Activated naive CD8-positive, alpha-beta T cell treated with anti-CD3 and anti-CD28 coated beads, Interleukin-2, amount 10 ng/mL, durations not matched to agents 7 days and 5 days (primary cell): ENCODE measurements at places on chromosomes 13 and 19.
A peak's percentile ranks its signal among the peaks of the same experiment; 100 is the strongest.

DNA sequence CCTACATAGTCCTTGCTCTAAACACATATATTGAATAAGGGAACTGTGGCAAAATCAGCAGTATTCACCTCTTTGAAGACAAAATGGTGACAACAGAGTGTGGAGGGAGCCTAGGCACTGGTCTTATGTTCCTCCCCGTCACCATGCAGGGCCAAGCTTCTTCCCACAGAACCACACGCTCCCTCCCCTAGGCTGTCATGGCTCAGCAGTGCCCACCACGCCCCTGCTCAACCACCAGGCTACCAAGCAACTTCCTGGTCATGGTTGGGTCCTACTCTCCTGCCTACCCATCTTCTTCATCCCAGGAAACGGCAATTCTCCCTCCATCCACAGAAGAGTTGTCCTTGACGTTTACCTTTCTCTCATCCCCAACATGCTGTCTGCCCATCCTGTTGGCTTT lies 126.1 kb downstream of the CRYL1 start:
- DNase-seq: no peak

GRCh38 chr13:71021825-71022422 lies 845.1 kb downstream of the DACH1 start:
- no peak for DNase-seq

GRCh38 chr13:87295636-87296035 lies 375.5 kb upstream of the SLITRK5 start:
- no peak for DNase-seq

DNA sequence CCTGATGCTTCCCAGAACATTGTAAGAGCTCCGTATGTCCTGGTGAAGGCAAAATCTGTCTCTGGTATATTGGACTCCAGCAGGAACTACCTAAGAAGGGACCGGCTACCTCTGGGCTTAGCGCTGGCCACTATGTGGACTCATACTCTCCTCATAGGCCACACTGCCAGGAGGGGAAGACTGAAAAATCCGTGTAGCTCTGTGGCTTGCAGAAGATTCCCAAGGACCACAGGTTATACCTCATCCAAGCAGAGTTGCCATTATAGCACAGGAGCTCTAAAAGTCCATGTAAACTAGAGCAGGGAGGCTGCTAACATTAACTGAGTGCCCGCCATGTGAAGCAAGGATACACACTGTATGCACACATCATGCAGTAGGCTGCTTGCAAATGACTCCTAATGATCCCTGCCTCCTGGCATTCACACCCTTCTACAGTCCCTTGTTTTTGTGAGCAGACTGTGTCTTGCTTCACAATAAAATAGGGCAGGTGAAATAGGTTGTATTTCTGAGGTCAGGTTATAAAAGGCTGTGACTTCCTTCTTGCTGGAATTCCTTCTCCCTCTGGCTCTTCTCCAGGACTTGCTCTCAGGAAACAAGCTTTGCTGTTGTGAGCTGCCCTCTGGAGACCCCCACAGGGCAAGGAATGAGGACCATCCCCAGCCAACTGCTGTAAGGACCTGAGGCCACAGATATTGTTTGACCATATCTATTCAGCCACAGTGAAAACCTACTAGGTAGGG lies 192.6 kb upstream of the UBL3 start:
- no peak for DNase-seq

- no peak for DNase-seq
These were observed 32.1 kb downstream of the SLC25A30 start for GRCh38 chr13:45385907-45386553.

DNA sequence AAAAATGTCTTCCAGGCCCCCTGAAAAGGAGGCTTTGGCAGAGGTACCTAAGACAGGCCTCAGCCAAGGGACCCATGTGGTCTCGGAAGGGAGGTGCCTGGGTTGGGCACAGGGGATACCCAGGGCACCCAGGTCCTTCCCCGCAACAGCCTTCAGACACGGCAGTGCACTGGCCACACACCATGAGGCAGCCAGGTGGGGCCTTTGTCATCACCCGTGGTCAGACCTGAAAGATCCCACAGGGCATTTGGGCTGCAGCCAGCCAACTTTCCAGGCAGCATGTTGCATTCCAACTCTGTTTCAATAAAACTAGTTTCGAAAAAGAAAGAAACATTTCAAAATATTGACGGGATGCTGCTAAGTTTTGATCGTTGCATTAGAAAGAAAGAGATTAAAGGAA lies 4.7 kb upstream of the TUBGCP3 start:
- no peak for DNase-seq

- DNase-seq: no peak
These were observed 17.5 kb downstream of the CUL4A start for GRCh38 chr13:113226873-113227450.

- no peak for DNase-seq
These were observed 15.8 kb upstream of the CLDN10 start for GRCh38 chr13:95536632-95537241.

GRCh38 chr13:99977334-99977911 lies 4.2 kb upstream of the ZIC2 start:
- no peak for DNase-seq

GRCh38 chr19:16605553-16605994 lies 22.4 kb downstream of the MED26 start:
- DNase-seq: no peak

DNA sequence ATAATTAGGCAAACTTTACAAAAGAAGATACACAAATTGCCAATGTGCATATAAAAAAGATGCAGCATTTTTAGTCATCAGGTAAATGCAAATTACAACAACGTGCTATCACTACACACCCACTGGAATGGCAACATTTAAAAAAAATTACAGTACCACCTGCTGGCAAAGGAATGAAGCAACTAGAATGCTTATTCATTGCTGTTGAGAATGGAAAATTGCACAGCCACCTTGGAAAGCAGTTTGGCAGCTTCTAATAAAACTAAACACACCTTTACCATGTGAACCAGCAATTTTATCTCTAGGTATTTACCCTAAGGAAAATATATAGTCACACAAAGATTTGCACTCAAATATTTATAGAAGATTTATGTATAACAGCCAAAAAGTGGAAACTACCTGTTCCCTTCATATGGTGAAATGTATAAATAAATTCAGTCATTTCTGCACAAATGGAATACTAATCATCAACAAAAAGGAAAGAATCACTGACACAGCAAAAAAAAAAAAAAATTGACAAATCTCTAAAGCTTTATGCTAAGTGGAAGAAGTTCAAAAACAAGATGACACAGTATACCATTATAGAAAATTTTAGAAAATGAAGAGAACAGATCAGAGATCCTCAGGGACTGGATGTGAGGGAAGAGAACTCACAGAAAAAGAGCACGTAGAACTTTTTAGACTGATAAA lies 30.3 kb downstream of the OXGR1 start:
- no peak for DNase-seq

DNA sequence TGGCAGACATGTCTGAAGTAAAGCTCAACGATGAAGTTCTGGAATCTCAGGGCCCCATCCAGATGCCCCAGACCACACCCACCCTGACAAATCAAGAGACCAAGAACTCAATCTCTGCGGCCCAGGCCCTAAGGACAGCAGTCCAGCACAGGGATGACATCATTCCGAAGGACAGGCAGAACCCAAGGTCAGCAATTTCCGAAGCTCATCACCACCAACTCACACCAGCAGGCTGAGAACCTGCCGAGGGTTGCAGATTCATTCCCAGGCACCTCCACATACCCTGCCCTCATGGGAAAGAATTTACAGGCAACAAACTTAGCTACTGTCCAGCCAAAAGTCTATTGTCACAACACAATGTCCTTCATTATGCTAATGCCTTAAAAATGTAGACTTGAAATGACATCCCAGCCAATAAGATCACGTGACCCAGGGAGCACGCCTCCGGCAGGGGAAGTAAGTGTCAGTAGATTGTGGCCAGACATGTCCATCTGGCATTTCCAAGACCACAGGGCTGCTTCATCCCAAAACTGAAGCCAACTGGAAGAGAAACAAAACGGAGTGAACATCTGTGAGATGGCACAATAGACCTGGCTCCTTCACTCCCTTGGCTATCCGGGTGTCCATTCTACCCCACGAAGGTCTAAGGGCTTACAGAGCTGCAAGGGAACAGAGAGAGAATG lies 98.8 kb downstream of the CRYL1 start:
- DNase-seq: no peak

GRCh38 chr19:34316741-34317301 lies 48.2 kb upstream of the GPI start:
- no peak for DNase-seq

DNA sequence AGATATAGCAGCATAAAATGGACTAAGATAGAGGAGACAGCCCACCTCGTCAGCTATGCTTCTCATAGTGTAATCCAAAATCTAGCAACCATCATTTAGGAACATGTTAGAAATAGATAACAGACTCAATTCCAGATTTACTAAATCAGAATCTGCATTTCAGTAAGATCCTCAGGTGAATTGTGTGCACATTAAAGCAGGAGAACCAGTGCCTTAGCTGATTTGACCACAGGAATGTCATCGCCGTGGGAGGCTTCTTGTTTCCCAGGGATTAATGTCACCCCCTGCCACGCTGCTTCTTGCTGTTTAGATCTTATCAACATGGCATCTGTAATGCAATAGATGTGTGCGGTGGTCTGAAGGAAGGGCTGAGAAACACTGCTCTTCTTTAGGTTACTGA lies 84.0 kb downstream of the GPC5 start:
- DNase-seq: no peak

DNA sequence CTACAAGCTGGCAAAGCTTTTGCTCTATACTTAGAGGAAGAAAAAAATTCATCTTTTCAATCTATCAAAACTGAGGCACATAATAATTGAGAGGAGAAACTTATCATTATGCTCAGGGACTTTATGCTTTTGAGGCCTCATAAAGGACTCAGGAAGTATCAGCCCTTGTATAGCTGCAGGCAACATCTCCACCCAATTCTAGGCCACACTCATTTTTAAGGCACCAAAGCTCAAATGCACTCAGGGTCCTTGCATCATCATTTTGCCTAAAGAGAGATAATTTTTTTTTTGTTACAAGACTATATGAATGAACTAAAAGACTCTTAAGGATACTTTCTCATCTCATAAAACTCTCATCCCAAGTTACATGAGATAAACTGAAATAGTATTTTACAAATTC lies 78.5 kb downstream of the PCDH9 start:
- DNase-seq: no peak

DNA sequence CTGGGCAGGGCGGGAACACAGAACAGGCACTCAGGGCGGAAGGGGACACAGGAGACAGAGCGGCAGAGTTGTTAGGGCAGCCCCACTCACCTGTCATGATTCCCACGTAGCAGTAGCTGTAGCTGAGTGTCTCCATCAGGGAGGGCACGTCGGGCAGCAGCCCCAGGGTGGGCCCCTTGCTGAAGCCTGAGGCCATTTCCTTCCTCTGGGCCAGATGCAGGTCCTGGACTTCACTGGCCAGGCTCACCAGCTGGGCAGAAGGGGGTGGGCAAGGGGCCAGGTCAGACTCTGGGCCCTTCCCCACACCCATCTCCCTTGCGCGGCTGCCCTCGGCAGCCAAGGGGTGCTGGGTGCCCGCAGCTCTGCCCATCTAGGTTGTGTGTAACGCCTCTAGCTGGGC lies 5.9 kb downstream of the MBOAT7 start:
- no peak for DNase-seq

- no peak for DNase-seq
These were observed 8.7 kb downstream of the MEGF8 start for GRCh38 chr19:42333975-42334696.

DNA sequence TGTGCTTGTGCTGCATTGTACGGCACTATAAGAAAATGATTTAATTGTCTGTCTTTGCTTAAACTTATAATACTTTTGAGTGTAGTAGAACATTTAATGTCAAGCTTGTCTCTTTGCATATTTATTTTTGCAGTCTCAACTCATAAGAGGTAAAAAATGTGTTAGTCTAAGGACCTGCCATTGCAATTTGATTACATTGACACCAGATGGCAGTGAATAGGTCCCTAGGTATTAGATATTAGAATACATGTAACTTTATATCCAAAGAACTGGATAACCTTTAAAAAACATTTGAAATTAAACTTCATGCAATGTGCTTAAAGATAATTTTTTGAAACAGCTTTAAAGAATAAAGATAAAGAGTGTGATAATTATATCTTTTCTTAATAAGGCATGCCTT lies 1421.3 kb downstream of the OLFM4 start:
- no peak for DNase-seq

- no peak for DNase-seq
These were observed 119.4 kb downstream of the STOML3 start for GRCh38 chr13:38871275-38871674.

DNA sequence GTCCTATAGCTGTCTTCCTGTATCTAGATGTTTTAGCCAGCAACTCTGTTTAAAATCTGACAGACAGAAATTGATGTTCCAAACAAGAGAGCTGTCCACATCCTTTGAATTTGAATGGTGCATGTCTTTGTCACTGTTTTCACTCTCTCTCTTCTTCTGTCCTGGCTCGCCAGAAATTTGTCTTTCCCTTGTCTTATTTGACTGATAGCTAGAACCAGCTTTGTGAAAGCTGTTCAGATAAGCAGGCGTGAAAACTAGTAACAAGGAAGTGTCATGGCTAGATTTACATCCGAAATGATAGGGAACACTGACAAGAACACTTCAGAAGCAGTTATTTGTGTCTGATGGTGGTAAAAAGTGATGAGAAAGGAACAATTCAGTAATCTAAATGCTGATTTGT lies 354.9 kb upstream of the SLITRK1 start:
- no peak for DNase-seq

DNA sequence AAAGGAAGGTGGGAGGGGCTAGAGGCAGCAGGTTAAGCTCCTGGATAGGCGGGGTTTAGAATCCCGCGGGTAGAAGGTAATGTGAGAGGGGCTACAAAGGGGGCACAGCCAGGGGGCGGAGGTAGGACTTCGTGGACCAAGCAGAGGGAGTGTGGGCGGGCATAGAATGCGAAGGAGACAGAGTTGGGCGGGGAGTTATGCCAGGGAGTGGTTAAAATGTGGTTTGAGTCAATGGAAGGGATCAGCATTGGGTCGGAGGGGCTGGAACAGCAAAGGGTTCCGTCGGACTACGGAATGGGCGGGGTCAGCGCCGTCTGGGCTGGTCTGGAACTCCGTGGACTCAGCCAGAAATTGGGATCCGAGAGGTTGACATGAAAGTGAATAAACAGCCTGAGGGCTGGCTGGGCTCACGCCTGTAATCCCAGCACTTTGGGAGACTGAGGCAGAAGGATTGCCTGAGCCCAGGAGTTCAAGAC lies 3.0 kb downstream of the LTBP4 start:
- DNase-seq: no peak

DNA sequence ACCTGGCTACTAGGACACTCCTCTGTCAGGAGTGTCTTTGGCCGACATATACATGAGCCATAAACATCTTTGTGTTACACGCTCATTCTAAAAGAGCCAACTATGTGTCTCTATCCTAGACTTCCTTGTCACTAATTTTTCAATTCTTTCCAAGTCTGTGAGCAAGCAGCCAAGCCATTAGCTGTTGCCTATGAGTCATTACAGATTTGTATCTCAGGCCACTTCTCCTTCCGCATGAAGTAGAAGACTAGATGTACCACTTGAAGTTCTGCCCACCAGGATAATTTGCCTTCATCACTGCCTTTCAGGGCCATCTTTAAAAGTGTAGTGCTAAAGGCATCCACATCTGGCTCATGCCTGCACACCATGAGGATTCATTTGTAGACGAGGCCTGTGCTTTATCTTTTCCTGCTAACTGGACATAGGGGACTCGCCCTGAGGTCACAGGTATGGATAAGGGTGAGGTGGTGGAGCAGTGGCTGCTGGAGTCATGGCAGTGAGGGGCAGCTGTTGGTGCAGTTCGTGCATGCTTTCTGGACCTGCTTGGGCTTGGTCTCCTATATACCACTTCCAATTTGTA lies 126.1 kb upstream of the KL start:
- DNase-seq: no peak

- DNase-seq: no peak
These were observed 104.9 kb downstream of the MZT1 start for GRCh38 chr13:72622546-72622945.

GRCh38 chr19:47227352-47228167 lies 3.4 kb downstream of the BBC3 start:
- peak; percentile 71 for DNase-seq
